ENCODE measurements at places on chromosomes 2 and 18.

GRCh38 chr18:41353777-41354528 lies 601.1 kb upstream of the PIK3C3 start:
- DNase-seq = no peak

GRCh38 chr2:2704428-2705090 lies 373.5 kb upstream of the MYT1L start:
- DNase-seq = no peak

GRCh38 chr2:192655916-192656315 lies 461.2 kb upstream of the TMEFF2 start:
- no peak for DNase-seq

- no peak for DNase-seq
Measured at GRCh38 chr2:224308272-224308911, 93.5 kb downstream of the FAM124B start.

Data from NCI-H1417 (cell line).